NCI-H1436 treated with DMSO at 0.1 percent for 48 hours (cell line): ENCODE measurements at places on chromosomes 4 and X.

- DNase-seq: no peak
These were observed 105.4 kb downstream of the ANXA3 start for GRCh38 chr4:78656968-78657445.

- no peak for DNase-seq
These were observed 124.1 kb upstream of the IGFBP7 start for GRCh38 chr4:57234252-57234775.

GRCh38 chr4:181599134-181599533 is 644.1 kb upstream of the TENM3 start:
- DNase-seq: peak; percentile 16

DNA sequence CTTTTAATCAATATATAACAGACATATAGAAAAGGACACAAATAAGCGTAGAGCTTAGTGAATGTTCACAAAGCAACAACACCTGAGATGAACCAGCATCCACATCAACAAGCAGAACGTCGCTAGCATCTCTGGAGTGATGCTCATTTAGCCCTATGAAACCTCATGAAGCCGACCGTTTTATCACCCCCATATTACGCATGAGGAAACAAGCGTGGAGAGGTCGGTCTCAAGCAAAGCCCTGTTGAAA is 524 bp upstream of the RPS3A start:
- no peak for DNase-seq

DNA sequence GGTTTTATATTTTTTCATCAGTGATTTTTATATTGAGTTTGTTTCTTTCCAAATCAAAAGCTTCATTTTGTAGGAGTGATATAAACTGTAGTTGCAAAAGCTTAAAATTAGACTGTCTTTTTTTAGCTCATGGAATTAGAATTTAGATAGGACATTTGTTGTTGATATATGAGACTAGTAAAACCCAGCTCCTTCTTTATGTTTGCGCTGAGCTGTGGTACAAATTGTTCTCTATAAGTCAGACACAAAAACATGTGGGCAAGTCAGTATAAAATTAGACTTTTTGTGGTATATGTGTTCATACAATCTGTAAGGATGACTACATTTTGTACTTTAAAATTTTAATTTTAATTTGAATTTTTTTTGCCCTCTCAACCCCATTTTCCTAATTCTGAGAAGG is 18.3 kb downstream of the FHIP1A start:
- no peak for DNase-seq

GRCh38 chr4:45102716-45103115 is 376.4 kb upstream of the GNPDA2 start:
- no peak for DNase-seq

DNA sequence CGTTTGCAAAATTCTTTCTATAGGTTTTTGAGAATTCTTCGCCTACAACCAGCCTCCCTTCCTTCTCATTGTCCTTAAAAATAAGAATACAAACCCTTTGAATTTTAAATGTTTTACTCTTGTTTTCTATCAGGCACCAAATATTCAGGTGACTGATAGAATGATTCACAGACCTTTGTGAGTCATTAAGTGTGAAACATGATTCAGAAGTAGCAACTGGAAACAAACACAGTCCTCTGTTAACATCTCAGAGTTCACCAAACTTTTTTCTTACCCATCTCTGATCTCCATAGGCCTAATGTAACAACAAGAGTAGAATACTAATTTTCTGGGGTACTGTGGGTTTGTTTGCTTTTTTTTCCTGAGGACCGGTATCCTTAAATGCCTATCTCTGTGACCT is 63.4 kb upstream of the MAB21L2 start:
- DNase-seq: no peak

GRCh38 chrX:30787012-30787411 is 102.0 kb downstream of the TAB3 start:
- no peak for DNase-seq

DNA sequence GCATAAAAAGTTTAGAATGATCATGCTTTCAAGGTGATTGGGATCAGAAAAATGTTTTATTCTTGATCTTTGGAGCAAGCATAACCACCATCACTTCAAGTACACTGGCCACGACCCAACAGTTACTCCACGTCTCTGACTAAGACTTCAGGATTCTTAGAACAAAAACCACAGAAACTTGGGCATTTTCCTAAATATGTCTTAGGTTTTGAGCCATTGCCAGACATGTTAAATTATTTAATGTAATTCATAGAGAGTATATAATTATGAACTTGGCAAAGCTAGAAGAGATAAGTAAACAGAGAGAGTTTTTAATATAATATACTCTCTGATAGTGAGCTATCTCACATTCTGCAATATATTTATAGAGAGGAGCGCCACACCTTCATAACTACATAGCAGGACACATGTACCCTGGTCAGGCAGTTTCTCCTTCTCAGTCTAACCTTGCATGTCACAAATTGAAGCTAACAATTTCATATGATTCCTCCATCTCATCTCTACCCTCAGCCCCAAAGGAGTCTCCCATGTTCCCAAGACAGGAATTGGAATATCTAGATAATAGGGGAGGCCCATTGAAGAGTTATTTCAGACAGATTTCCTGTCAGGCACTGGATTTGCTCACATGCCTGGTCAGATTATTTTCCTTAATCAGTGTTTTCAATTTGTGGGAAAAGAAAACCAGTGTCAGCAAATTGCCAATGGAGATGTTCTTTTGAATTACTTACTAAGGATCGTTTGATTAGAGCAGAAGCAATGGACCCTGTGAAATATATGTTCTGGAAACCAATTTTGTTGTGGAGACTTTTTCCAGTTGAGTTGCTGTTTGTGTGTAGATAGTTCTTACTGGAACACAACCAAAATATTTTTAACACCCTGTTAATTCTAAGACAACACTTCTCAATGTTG is 61.7 kb upstream of the GUCY1A1 start:
- DNase-seq: no peak

DNA sequence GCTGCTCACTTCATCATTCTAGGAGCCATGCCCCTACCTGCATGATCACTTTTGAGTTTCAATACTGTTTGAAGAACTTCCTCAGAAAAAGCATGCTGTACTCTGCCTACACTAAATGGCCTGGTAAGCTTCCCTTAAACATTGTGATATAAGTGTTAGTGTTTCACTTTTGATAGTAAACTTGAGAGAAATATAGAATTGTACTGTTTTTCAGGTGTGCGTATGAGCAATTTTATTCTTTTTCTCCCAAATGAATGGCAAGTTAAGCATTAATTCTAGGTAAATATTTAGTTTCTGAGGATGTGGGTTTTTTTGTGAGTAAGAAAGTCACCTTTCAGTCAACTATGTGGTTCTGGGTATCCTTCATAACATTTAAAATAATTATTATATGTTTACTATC is 484.5 kb downstream of the IL15 start:
- DNase-seq: no peak

DNA sequence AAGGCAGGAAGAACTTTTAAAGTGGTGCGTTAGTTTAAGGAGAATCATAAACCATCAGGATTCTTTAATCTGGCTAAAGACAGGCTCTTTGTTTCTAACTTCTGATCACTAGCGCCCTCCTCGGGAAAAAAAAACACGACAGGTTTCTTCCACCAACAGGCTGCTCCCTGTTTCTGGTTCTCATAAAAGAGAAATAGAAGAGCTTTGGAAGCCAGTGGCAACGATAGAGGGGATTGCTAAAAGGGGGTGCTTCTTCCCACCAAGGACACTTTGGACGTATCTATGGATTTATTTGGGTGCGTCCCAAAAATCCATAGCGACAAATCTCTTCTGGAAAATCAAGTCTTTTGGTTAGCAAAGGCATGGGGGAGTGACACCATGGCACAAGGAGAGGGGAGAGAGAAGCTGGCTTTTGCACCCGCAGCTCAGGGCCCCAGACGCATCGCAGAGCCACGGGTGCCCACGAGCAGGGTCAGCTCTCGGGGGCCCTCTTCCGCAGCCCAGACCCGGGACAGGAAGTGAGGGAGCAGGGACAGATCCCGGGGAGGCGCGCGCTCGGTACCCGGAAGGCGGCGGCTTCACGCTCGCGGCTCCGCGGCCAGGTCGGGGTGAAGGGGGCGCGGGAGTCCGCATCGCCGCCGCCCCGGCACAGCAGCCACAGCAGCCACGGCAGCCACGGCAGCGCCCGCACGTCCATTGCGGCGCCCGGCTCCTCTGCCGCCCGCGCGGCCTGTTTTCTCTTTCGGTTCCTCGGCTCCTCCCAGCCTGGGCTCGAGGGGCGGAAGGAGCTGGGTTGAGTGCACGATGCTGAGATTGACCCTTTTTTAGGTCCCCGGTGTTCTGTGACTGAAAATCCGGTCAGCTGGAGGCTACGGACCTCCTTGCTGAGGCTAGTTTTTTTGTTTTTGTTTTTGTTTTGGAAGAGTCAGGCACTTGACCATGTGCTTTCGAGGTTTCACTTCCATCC is at the start of gene CTSO:
TSS of gene CTSO (minus strand) at position 716 of the 967 bp plus-strand sequence. CDS start at position 697, 19 bp downstream.
- no peak for DNase-seq

DNA sequence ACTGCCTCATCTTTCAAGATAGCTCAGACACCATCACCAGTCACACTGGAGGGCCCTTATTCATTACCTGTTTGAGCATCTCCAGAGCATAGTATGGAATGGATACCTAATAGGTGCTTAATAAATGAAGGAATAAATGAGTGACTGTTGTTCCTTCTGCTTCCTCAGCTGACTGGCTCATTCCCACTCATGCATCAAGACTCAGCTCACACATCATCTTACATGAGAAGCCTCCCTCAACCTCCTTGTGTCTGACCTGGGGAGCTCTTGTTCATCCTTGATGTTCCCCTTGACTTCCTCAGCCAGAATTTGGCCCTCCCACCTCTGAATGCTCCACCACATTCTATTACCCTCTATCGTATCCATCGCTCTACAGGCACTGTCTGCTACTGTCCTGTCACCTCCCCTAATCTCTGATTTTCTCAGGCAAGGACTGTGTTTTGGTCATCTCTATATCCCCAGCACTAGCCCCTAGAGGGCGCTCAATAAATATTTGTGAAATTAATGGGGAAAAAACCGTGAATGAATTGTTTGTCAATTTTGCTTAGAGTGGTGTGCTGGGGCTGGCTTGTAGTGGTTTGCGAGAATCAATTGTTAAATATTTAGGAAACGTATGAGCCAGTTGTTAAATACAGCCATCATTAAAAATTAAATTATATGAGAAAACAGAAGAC is 88.3 kb downstream of the NHSL2 start:
- DNase-seq: no peak

DNA sequence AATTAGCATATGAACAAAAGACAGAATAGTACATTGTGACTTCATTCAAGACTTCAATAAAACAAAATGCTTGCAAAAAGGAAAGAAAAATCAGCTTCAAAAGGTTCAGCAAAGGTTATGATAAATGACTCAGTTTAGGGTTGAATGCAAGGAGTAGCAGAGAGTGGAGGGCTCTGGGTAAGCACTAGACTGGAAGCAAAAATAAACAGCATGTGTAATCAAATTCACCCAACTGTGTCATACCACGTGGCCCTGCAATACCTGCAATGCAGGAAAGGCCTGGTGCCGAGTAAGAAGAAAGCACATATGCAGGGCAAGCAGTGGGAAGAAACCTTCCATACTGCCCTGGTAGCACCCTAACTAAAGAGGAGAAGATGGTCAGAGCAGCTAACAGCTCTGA is 88.7 kb downstream of the ATP11C start:
- DNase-seq: peak; percentile 51

DNA sequence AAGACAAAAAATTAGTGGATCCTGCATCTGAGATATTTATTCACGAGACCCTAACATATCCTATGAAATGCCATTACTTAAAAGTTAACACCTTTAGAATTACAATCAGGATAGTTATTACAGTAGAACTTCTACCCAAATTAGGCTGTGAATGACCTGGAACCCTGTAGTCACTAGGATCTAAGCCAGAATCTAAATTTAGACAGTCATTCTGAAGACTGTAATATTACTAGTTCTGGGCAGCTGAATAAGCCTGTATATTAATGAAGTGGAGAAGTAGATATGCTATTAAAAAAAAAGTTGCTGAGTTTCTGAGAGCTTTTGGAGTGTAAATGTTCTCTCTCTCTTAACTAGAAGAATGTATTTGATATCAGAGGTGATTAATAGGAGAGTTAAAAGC is 67.0 kb downstream of the FAM13A start:
- DNase-seq: no peak

DNA sequence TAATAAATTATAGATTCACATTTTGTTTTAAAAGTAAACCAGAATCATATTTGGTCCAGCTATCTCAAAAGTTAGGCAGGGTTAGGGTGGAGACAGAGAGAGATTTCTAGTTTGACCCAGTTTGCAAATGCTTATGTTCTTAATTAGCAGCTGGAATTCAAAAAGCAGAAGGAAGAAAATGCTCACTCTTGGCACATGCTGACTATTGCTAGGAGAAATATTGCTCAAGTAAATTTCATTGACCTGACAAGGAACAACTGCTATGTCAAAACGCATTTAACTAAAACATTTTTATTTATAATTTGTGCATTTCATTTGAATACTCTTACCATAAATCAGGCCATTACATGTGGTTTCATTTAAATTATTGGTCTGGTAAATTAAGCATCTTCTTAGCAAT is 131.8 kb downstream of the GLRA3 start:
- DNase-seq: no peak

DNA sequence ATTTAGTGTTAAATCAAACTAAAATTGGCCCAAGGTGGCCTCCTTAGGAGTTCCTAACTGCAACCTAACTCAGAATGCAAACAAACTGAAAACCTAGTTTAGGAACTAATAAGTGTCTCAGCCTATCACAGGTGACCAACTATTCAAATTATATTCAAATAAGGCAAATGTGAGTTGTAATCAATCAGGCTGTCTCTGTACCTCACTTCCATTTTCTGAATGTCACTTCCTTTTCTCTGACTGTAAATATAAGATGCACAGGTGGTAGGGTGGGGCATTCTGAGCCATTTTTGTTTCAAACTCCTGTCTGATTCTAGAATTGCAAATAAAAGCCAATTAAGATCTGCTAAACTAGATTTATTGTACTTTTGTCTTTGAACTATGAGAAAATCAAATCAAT is 401.5 kb downstream of the PPP3CA start:
- no peak for DNase-seq

DNA sequence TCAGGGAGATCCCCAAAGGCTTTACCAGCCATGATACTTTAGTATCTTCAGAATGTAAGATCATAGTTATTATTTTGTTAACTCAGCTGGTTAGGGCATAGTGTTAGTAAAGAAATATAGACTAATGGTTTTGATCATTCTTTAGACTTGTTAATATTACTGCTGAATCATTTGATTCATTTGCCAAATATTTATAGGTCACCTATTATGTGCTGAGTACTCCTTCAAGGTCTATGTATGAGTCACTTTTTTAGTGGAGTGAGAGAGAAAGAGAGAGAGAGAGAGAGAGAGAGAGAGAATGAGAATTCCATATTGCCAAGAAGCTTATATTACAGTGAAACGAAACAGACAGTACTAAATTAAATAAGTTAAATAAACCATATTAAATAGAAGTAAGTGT is 110.3 kb downstream of the UBE2NL start:
- DNase-seq: no peak

- DNase-seq: no peak
These were observed 73.0 kb downstream of the AFF1 start for GRCh38 chr4:87007528-87008446.
